Natural killer cell (primary cell): ENCODE measurements at places on chromosomes 3 and 15.

GRCh38 chr3:47425959-47426358 lies 45.1 kb downstream of the PTPN23 start:
- DNase-seq: no peak

DNA sequence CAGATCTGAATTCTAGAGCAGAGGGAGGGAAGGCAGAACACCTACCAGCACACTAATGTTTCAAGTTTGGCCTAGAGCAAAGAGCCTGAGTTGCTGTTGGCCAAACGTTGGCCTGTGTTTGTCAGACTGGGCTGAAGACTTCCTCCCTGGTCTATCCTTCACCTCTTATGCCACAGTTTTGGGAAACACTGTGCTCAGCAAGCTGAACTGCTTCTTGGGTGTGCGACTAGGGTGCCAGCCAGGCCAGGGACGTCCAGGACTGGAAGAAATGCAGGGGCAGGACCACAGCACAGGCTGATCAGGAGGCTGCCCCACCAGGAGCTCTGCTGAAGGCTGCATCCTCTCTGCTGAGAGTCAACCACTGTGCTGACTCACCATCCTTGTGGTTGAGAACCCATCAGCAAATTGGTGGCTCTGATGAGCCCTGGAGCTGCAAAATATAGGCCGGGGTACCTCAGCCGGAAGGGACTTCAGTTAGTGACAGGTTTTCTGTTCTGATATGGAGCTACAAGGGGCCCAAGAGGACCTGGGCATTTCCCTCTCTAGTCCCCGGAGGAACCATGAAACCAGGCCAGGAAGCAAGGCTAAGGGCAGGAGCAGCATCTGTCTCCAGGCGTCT lies 131.6 kb upstream of the RASGRP1 start:
- peak; percentile 59 for DNase-seq

GRCh38 chr3:186605561-186606545 lies 7.0 kb upstream of the AHSG start:
- DNase-seq: no peak

- DNase-seq: no peak
Measured at GRCh38 chr3:193589129-193589528, 3.9 kb upstream of the OPA1 start.

GRCh38 chr3:161268601-161269000 lies 47.5 kb downstream of the NMD3 start:
- DNase-seq: no peak

DNA sequence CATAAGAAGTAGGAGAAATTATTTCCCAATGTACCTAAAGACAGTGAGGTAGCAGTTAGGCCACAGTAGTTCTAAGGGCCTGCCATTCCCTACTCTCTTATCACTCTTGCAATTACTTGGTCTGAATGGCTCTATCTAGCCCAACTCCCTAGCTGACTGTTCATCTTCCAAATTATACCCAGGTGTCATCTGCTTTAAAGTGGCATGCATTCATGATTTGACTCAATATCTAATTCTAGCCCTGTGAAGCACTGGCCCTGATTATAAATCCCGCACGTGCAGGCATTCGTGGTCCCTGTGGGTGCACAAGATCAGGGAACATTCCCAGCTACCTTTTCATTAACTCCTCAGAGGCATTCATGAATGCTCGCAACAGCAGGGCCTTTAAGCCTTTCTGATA lies 43.1 kb upstream of the ZNF774 start:
- DNase-seq: no peak

DNA sequence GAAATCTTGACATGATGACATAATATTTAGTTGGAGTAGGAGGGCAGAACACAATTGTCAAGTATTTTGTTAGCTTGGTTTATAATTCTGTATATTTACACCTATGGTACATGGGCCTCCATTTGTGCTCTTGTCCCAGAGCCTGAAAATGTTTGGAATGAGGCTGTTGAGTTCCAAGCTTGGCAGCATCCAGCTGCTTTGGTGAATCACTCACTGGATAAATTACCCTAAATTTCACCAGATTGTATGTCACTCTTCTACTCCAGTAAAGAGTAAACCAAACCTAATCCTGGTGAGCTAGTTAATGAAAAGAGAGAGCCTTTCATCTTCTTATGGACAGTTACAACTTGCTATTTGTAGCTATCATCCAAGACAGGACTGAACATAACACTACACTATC lies 928.7 kb downstream of the DIPK2A start:
- no peak for DNase-seq

- no peak for DNase-seq
Measured at GRCh38 chr3:9238721-9239295, 10.6 kb downstream of the SRGAP3 start.

- no peak for DNase-seq
Measured at GRCh38 chr3:106376016-106376570, 507.3 kb upstream of the CBLB start.

DNA sequence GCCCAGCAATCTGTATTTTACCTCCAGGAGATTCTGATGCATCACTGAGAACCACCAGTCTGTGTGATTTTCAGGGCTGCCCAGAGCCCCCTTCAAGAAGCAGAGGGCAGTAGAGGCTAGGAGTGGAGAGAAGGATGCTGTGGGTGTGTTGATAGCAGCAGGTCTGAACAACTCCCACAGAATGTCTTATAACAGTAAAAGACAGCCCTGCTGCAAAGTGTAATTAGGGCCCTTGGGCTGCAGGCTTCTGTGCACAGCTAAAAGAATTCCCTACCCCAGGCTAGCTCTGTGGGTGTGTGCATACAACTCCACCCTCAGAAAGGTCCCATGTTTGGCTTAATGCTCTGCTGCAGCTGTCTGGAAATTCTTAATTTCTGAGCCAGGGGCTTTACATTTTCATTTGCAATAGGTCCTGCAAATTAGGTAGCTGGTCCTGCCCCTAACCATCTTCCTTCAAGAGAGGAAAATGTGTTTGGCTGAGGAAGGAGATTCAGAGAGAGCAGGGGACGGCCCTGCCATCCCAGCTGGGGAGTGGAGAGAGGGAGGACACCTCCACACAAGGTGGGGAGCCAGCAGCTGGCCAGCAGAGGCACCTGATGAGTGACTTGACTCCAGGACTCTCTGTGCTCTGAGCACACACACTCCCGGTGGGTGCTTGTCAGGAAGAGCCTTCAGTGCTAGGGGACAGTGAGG lies 43.2 kb upstream of the RAB6B start:
- no peak for DNase-seq

- no peak for DNase-seq
Measured at GRCh38 chr3:194871864-194872668, 186.4 kb downstream of the FAM43A start.

- DNase-seq: peak; percentile 74
Measured at GRCh38 chr15:28873585-28874190, 12.1 kb upstream of the APBA2 start.

DNA sequence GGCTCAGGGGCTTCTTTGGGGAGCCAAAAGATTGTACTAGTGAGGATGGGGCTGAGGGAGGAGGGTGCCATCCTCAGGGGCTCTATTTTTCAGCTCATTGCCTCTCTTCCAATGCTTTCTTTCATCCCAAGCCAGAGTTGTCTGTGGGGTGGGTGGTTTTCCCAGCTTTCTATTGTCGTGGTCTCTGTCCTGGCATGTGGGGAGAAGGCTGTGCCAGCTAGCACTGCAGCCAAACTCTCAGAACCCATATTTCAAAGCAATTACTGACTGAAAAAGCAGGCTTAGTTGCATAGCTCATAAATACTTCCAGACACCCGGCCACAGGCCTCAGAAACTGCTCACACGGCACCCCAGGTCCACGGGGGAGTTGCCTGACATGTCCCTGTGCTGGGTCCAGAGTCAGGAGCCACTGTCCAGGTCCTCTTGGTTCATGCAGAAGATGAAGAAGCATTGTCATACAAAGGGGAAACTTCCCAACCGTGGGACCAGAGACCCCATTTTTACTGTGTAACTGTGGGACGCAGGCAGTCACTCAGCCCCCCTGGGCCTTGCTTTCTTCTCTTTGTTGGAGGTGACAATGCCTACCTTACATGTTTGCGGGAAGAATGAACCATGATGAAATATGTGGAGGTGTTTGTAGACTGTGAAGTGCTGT lies 27.6 kb downstream of the FGD5 start:
- DNase-seq: no peak

GRCh38 chr3:129286081-129286480 lies 7.4 kb downstream of the HMCES start:
- DNase-seq: no peak

DNA sequence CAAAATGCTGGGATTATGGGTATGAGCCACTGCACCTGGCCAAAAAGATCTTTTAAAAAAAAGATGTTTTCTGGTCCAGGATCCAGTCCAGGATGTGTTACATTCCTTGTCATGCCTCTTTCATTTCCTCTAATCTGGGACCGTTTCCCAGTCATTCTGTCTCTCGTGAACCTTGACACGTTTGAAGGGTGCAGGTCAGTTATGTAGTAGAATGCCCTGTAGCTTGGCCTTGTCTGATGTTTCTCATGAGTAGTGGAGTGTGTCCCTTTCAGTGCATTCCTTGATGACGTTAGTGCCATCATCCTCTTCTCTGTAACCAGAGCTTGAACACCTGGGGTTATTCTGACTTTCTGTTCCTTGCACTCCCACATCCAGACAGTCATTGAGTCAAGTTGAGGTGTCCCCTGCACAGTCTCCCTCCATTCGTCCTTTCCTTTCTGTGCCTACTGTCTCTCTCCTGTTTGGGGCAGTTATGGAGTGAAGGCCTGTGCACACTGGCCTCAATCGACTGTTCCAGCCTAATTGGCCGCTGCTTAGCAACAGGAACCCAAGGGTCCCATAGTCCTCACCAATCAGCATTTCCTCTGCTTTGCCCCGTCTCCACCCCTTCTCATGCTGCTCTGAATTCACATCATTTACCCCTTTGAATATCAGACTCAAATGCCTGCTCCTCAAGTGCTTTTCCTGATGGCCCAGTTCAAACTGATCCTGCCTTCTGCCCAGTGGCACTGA lies 5.5 kb downstream of the FAM81A start:
- no peak for DNase-seq

DNA sequence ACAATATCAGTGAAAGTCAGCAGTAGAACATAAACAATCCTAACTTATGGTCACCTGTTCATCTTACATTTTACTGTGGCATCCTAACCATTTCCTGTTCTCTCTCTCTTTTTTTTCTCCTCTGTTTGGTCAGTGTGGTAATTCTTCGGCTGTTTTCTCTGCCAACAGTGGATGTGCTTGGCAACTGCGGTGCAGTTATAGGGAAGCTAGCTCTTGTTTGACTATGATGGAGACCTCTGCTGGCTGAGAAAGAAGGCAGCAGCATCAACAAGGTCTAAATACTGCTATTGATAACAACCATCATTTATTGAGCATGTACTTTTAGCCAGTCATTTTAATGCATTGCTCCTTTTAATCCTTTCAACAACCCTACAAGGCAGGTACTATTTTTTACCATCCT lies 723 bp upstream of the DRD3 start:
- DNase-seq: peak; percentile 44

GRCh38 chr3:193301433-193301832 lies 60.4 kb downstream of the PLAAT1 start:
- no peak for DNase-seq

DNA sequence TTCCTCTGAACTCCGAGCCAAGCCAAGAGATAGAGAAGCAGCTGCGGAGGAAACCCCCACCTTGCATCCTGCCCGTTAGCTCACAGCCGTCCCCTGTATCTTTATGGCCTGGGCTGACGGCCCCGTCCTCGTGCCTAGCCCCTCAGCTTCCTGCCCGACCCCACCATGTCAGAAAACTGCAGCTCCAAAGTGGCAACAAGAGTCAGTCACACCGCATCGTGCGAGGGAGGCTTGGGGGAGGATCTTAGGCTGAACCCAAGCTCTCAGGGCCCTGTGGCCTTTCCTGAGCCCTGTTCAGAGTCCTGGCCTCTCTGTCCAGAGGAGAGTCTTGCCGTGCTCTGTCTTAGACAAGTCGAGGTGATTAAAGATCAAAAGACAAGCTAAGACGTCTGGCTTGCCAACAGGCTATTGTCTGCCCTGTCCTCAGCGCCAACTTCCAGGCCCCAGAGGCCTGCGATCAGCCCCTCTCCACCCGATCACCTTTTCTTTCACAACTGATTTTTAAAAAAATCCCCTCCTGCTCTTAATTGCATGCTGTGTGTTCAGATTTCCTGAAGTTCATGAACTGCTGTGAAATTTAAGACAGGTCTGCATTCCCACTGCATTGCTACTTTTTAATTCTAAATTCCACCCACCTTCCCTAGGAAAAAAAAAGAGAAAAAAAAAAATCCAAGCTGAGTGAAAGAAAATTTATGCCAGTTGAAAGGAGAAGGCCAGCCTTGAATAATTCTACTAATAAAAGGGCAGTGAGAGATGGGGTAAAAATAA lies 89.7 kb upstream of the WNT5A start:
- no peak for DNase-seq

DNA sequence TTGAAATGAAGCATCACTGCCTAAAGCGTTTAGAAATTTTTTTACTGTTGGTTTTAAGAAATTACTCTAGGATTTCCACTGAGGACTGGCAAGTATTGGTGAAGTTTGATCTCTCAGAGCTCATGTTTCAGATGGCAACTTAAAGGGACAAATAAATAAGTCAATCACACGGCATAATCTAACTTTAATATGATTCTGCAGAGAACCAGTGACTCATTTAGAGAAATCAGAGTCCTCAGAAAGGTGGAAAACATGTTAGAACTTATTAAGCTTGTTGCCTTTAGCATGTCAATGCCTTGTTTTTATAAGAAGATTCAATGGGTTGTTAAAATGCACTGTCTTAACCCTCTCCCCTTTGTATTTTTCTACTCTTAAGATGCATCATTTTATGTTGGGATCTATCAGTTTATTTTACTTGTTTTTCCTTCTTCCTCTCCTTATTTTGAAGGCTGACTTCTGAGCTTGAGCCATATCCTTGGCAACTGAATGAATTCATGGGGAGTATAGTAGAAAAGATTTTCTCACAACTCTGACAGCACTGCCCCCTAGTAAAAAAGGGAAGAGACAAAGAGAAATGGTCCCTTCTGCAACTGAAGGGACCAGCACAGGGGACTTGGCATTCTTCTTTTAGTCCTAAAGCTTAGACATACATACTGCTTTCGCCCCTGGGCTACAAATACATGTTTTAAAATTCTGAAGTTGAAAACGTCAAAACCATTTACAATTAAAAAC lies 431.2 kb downstream of the LPP start:
- peak; percentile 6 for DNase-seq

DNA sequence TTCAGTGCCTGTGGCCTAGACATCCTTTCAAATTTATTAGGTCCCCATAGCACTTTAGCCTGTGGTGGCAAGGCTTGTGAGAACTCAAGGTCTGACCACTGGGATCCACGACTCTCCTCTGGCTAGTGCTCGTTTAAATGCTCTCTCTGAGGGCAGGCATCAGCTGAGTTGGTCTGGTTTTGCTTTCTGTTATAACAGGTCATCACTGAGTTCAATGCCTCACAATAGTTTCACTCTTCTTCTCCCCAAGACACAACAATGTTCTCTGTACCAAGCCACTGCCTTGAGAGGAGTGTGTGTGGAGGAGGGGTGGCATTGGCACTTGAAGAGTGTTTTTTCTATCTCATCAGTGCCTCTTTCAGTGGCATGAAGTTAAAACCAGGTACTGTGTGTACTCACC lies 7.6 kb downstream of the OR5K4 start:
- no peak for DNase-seq

- no peak for DNase-seq
Measured at GRCh38 chr3:191444569-191444968, 16.4 kb upstream of the PYDC2 start.

GRCh38 chr3:126985132-126985985 lies 2.4 kb downstream of the PLXNA1 start:
- no peak for DNase-seq
